Tibial artery (tissue), 4 donors: ENCODE measurements at places on chromosomes 2 and 18.

GRCh38 chr18:78687736-78688135 is 291.9 kb upstream of the SALL3 start:
- DNase-seq = no peak

DNA sequence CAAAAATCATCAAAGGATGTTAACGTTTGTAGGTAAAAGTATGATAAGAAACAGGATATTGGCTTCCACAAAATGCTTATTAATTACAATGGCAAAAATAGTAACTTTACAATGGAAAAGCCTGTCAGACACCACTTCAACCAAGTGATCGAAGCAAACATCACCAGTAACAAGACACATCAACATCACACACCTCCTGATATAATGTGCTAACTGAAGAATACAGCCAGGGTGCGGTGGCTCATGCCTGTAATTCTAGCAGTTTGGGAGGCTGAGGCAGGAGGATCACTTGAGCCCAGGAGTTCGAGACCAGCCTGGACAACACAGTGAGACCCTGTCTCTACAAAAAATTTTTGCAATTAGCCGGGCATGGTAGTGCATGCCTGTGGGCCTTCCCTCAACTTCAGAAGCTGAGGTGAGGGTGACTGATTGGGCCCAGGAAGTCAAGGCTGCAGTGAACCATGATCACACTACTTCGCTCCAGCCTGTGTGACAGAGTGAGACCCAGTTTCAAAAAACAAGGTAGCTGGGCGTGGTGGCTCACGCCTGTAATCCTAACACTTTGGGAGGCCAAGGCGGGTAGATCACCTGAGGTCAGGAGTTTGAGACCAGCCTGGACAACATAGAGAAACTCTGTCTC is 15.0 kb downstream of the MGAT4A start:
- DNase-seq = no peak

GRCh38 chr2:241859436-241860183 is 916 bp upstream of the PDCD1 start:
- peak; percentile 80 for DNase-seq

GRCh38 chr2:230893841-230894781 is 29.4 kb downstream of the ITM2C start:
- peak; percentile 54 for DNase-seq

DNA sequence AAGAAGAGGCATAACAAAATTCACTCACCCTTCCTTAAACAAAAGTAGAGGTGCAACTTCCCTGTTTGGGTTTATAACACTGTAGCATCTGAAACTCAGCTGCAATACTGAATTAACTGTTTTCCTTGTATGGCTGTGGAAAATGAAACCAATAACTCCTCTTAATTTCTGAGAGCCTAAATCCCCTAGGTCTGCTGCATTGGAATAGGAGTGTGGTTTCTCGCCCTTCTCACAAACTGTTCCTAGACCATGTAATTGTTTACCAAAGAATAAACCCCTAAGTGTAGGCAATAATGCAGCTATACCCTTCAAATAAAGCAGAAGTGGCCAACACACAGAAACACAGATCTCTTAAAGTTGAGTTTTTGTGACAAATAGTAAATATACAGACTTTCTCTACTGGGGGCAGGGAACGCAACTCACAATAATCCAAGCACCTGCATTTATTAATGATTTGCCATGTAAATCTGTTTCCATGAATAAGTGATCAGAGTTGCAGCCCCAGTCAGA is 52.0 kb downstream of the RASGRP3 start:
- no peak for DNase-seq

DNA sequence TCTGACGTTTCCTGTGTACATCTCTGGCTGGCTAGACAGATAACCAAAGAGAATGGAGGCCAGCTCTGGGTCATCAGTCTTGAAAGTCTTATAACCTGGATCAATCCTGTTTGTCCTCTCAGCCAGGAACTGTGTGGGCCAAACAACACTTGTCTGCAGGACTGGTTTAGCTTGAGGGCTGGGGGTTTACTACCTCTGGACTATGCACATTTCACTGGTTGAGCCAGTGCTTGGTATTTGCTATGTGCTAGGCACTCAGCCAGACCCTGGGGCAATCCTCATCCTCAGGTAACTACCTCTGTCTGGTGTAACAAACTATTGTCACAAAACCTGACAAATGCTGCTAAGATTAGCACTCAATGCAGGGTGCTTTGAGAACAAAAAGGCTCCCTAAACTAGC is 169.7 kb downstream of the HAUS1 start:
- no peak for DNase-seq

DNA sequence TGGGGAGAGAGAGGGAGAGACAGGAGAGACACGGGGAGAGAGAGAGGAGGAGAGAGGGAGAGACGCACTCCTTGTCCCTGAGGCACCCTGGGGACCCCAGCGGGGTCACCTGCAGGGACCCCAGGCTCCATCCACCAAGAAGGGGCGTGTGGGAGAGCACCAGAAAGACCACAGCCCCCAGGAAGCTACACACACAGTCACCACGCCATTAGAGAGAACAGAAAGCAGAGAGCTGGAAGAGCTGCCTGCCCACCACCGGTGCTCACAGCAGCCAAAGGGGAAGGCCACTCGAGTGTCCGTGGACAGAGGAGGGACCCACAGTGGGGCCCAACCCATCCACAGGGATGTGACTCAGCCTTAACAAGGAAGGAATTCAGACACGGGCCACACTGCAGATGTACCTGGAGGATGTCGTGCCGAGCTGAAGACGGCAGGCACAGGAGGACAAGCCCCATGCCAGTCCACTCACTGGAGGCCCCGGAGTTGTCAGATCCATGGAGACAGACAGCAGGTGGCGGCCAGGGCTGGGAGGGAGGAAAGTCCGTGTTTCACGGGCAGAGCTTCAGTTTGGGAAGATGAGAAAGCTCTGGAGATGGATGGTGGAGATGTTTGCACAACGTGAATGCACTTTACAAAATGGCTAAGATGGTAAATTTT is 11.5 kb upstream of the NFATC1 start:
- no peak for DNase-seq

DNA sequence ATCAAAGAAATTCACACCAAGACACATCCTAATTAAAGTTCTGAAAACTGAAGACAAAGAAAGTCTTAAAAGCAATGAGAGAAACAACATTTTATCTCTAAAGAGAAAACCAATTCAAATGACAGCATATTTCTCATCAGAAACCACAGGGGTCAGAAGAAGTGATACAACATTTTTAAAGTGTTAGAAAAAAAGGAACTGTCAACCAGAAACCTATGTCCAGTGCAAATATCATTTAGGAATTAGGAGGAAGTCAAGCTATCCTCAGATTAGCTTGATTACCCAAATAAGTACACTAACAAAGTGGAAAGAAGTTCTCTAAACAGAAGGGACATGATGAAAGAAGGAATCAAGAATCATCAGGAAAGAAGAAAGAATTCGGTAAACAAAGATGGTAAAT is 59.5 kb upstream of the BCL2L11 start:
- no peak for DNase-seq

- no peak for DNase-seq
Measured at GRCh38 chr2:207085110-207085509, 80.6 kb downstream of the KLF7 start.

- peak; percentile 62 for DNase-seq
Measured at GRCh38 chr18:48889115-48889941, 61.4 kb downstream of the SMAD7 start.

- DNase-seq = no peak
Measured at GRCh38 chr2:236176417-236176816, 8.2 kb upstream of the GBX2 start.

GRCh38 chr2:6872394-6872793 is 5.2 kb upstream of the RSAD2 start:
- DNase-seq = no peak

GRCh38 chr18:8990276-8991031 is 112.0 kb upstream of the NDUFV2 start:
- no peak for DNase-seq

- no peak for DNase-seq
Measured at GRCh38 chr2:20994130-20994529, 49.7 kb downstream of the APOB start.

DNA sequence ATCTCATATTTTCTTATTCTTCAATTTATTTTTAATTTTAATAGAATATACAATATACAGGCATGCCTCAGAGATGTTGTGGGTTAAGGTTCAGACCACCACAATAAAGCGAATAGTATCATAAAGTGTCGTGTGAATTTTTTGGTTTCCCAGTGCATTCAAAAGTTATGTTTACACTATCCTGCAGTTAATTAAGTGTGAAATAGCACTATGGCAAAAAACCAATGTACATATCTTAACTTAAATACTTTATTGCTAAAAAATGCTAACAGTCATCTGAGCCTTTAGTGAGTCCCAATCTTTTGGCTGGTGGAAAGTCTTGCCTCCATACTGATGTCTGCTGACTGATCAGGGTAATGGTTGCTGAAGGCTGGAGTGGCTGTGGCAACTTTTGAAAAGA is 637.6 kb downstream of the TDRD15 start:
- DNase-seq = no peak

- no peak for DNase-seq
Measured at GRCh38 chr2:17303054-17303453, 215.2 kb downstream of the RAD51AP2 start.

GRCh38 chr18:24023185-24023814 is 8.7 kb downstream of the TTC39C start:
- no peak for DNase-seq
